ENCODE measurements at places on chromosomes 7 and 10.

GRCh38 chr7:2248984-2249694 is 7.1 kb downstream of the NUDT1 start:
- peak; percentile 97 for DNase-seq

- DNase-seq: no peak
Measured at GRCh38 chr7:20828947-20829346, 42.3 kb upstream of the SP8 start.

GRCh38 chr7:112897839-112898431 is 107.7 kb upstream of the TMEM168 start:
- DNase-seq: no peak

- no peak for DNase-seq
Measured at GRCh38 chr10:75245354-75246250, 9.8 kb upstream of the COMTD1 start.

- peak; percentile 54 for DNase-seq
Measured at GRCh38 chr7:155885167-155886155, 73.2 kb upstream of the SHH start.

- DNase-seq: no peak
Measured at GRCh38 chr10:93541402-93542357, 24.8 kb upstream of the FFAR4 start.
